ENCODE measurements at places on chromosomes 11 and 22. TPM values are rescaled to one million over a fixed set of nuclear protein-coding genes. Genes with fewer than 3 reads are reported as not detected.

Gene FAT3
- 59.3 TPM for polyA plus RNA-seq

Gene SYT12
- polyA plus RNA-seq, result 0.50 TPM

Gene CSNK2A3
- 4.1 TPM for polyA plus RNA-seq

Gene CNGA4
- 1.7 TPM for polyA plus RNA-seq

DNA sequence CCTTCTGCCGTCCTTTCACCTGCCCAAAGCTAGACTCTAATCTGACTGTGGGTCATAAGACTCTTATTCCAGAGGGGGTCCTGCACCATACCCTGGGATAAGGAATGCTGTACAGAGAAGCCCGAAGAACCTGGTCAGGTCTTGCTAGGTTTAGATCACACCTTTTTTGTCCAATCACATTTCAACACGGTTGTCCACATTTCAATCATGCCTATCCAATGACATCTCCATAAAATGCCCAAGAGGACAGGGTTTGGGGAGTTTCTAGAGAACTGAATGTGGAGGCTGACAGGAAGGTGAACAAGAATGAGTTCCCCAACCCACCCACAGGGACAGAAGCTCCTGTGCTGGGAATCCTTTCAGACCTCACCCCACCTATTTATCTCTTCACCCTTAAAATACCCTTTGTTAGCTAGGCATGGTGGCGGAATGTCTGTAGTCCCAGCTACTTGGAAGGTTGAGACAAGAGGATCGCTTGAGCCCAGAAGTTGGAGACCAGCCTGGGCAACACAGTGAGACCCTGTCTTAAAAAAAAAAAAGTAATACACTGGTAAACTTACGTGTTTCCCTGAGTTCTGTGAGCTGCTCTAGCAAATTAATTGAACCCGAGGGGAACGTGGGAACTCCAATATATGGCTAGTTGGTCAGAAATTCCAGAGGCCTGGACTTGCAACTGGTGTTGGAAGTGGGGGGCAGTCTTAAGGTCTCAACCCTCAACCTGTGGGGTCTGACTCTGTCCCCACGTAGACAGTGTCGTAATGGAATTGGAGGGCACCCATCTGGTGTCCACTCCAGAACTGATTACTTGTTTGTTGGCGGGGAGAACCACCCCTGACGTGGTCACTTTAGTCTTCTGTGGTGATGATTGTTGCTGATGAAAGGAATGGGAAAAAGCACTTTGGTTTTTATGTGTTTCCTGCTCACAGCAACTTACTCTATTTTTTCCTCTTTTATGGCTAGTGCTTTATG is 17.8 kb downstream of the TCIRG1 start:
- DNase-seq, result no peak

- DNase-seq, result no peak
These were observed 17.6 kb downstream of the INCENP start for GRCh38 chr11:62141111-62142042.

DNA sequence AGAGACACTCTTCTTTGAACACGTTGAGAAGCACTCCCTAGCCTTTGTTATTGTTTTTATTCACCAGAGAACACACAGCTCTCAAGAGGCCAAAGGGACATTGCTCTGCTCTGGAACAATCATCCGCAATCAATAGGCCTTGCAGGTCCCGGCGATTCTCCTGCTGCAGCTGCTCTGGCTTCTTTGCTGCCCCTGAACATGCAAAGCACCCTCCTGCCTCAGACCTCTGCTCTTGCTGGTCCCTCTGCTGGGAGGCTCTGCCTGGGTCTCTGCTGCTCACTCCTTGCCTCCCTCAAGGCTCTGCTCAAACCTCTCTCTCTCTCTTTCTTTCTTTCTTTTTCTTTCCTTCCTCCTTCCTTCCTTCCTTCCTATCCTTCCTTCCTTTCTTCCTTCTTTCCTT is 232.7 kb downstream of the DSCAML1 start:
- DNase-seq, result no peak

DNA sequence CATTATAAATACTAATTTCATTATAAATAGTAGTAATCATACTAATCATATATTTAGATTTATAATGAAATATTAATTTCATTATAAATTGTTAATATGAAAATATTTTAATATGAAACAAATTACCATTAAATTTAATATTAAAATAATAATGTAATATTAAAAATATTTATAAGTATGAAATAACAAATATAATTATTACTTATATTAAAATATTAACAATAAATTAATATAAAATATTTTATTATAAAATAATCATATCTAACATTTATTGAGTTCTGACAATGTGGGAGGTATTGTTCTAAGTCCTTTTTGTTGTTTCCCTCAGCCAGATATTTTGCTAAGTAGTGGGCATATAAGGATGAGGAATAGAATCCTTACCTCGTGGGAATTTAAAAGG is 1341.4 kb downstream of the LRRC4C start:
- DNase-seq, result no peak

GRCh38 chr22:17368554-17369438 is 464 bp upstream of the CECR2 start:
- DNase-seq, result peak; percentile 84

GRCh38 chr11:58898106-58898505 is 41.2 kb upstream of the GLYATL1 start:
- no peak for DNase-seq

- DNase-seq, result no peak
These were observed 67.9 kb downstream of the CYB5R2 start for GRCh38 chr11:7605186-7605943.

- no peak for DNase-seq
These were observed 20.9 kb downstream of the NCF4 start for GRCh38 chr22:36881504-36882245.

DNA sequence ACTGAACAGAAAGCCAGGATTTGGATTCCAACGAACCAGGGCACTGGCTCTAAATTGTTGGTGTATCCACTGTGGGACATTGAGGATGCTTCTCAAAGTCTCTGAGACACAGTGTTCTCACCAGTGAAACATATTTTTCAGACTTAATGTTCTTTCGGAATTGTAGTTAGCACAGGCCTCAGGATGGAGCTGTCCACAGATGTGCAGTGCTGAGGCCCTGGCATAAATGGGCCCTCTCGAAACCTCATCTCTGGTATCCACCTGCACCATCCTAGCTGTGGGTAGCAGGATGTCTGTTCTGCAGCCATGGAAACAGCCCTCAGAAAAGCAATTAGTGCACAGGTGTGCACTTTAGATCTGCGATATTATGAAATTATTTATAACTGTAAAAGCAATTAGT is 656.8 kb downstream of the TBC1D22A start:
- DNase-seq, result no peak

DNA sequence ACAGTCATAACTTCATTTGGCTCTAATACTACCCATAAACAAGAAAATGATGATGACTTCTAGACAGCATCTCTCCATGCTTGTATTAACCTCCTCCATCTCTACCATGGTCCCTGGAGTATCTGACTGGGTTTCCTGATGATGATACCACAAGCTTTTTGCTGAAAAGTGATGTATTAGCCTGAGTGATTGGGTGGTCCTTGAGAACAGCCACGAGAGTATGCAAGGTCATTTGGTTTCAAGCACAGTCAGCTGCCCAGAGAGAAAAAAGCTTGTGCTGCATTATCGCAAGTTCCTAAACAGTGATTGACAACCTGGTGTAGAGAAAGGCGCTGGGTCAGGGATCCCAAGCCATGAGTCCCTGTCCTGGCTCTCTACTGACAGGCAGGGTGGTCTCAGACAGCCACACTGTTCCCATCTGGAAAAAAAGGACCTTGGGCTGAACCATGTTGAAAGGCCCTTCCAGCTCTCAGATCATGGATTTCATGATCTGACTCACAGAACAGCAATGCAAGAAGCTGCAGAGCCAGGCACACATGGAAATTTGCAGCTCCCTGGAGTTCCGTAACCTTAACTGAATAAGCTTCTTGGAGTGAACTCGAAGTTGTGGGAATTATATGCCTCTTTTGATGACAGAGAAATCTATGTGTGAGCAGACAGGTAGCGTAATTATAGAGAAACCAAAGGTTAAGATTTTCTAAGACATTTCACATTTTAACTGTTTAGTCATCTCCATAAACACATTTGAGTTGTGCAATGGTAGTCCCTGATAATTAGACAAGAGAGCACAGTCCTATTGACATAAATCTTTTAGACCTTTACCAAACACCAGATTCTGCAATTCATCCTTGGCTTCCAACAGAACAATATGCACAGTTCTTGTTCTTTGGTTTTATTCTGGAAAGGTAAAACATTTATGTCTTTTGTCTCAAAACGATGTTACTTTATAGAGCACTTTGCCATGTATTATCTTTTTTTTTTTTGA is 54.1 kb upstream of the UBASH3B start:
- DNase-seq, result no peak

GRCh38 chr11:63958008-63958407 is 16.4 kb upstream of the COX8A start:
- no peak for DNase-seq

- peak; percentile 49 for DNase-seq
These were observed 3.2 kb downstream of the CTSD start for GRCh38 chr11:1760351-1761109.

DNA sequence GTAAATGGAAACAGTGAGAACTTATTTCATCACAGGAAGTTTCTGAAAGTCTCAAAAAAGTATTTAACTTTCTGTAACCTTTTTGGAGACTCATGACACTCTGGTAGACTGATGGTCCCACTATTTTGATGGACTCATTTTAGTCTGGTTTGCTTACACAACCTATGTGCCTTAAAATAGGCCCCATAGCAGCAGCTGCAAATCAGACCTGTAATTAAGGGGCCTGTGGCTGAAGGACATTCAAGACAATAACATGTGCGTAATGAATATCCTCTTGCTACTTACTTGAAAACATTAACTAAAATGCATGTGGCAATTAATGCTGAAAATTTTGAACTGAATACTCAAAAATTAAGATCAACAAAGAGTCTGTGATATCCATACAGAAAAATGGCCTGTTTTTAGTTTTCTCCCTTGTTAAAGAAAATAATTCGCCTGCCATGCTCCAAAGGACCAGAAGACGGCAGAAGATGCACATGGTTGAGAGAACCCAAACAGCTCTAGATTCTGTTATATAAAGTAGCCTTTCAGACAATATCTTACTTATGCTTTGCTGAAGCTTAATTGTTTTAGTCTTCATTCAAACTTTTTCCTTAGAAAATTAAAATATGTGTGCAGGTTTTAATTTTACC is 568.5 kb downstream of the KCNA4 start:
- no peak for DNase-seq

DNA sequence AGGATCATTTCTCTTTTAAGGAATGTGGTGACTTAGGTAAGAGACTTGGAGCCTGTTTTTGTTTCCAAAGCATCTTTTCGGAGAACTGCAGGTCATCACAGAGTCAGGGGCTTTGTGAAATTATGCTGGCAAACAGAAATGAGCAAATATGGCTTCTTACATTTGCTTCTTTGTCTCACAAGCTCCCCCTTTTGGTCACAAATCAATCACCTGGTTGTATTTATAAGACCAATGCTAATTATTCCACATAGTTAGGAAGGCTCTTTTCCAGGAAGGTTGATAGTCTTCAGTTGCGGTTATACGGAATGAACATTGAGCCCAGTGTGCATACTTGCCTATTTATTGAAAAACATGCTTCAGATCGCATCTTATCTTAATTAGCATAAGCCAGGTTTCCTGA is 34.6 kb upstream of the CEP126 start:
- no peak for DNase-seq
